CD4-positive, alpha-beta T cell treated with Interleukin-17A for 4 hours (primary cell): ENCODE measurements at places on chromosomes 4 and X.

DNA sequence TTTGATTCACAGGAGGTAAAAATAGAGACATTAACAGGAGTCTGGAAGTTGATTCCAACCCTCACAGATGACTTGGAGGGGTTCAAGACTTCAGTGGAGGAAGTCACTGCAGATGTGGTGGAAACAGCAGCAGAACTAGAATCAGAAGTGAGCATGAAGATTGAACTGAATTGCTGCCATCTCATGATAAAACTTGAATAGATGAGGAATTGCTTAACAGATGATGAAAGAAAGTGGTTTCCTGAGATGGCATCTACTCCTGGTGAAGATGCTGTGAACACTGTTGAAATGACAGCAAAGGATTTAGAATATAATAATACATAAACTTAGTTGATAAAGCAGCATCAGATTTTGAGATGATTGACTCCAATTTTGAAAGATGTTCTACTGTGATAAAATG lies 76.5 kb downstream of the RELL1 start:
- no peak for DNase-seq

DNA sequence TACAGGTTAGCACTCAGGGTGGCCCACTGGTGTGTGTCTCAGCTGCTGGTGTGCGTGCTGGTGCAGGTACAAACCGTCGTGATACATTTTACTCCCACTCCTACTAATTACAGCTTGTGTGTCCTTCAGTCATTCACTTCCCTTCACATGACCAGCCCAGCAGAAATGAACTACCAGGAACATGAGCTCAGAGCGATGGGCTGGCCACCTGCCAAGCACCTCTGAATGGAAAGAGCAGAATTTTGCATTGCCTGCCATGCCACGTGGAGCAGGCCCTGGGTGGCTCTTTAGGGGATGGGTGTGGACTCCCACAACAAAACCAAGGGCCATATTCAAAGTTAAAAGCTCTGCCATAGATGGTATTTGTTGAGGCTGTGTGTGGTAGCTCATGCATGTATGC lies 58.9 kb upstream of the PGM2 start:
- DNase-seq, result no peak

DNA sequence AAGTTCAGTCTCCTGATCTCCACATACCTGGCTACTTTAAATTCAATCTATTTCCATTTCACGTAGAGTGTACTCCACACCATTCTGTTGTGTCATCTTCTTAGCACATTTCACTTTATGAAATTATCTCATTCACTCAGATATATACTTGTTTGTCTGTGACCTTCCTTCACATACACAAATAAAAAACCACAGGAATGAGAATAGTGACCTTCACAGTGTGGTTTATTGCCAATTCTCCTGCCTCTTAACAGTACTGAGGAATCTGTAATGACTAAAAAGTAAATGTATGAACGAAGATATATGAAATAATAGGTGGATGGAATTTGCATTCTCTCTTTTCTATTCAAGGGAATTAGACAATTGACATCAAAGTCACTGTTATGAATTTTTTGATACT lies 183.9 kb upstream of the PCDH7 start:
- no peak for DNase-seq

- DNase-seq, result no peak
These were observed 493 bp downstream of the TCEAL5 start for GRCh38 chrX:103275947-103276567.

- no peak for DNase-seq
These were observed 93.6 kb downstream of the ATXN3L start for GRCh38 chrX:13226214-13226613.

- no peak for DNase-seq
These were observed 14.6 kb downstream of the PSAPL1 start for GRCh38 chr4:7419961-7420660.

GRCh38 chrX:104098151-104098808 lies 14.0 kb upstream of the ZCCHC18 start:
- DNase-seq, result peak; percentile 77

DNA sequence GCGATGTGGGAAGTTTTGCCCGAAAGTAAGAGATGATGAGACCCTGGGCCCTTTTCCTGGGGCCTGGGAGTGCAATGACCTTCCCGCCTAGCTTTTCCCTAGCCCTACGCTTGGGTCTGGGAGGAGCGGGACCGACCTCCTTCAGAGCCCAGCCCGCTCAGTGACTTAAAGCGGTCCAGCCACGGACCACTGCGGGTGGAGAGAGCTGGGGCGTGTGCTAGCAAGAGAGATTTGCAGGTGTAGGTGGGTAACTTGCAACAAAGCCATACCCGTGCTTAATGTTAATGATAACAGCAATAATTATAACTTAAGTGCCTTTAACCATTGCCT lies 503 bp upstream of the PDE5A start:
- no peak for DNase-seq

DNA sequence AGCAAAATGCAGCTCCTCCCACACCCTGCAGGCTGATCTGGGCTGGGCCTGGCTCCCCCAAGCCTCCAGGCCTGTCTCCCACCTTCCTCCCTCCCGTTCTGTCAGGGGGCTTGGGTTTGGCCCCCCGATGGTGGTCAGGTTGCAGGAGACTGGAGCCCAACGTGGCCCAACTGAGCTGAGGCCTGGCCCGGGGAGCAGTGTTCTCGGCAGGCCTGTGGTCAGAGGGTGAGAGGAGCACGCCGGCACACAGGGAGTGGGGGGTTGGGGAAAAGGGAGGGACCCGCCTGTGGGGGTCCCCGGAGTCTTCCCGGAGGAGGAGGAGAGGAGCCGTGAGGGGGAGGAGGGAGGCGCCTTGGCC lies 43.2 kb upstream of the NKX1-1 start:
- no peak for DNase-seq

DNA sequence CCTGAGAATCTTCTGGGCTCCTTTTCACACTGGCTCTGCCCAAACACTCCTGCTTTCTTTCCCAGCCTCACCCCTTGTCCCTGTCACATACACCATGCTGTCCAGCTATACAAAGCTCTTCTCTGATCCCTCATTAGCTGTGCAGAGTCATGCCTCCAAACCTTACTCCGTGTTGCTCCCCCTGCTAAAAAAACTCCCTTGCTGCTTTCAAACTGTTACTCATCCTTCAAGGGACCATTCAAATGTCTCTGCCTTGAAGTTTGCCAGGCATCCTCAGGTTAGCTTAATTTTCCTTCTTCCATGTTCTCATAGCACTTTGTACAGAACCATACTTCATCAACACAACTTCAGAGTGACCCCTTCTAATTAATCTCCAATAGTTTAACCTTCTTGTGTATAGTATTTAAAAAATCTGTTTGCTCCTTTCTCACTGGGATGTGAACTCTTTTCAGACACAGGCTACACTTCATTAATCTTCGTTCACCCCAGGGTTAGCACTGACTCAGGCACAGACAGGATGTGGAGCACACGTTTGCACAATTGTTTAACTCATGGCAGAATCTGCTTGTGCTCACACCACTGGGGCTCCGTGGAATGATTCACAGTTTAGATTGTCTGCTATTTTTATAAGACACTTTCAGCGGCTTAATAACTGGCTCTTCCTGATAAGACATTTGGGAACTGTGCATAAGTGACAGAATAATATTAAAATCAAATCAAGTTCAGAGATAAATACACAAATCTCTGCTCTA lies 21.4 kb upstream of the SEL1L3 start:
- DNase-seq, result no peak

- DNase-seq, result no peak
These were observed 50.8 kb downstream of the HTRA3 start for GRCh38 chr4:8320386-8320750.

DNA sequence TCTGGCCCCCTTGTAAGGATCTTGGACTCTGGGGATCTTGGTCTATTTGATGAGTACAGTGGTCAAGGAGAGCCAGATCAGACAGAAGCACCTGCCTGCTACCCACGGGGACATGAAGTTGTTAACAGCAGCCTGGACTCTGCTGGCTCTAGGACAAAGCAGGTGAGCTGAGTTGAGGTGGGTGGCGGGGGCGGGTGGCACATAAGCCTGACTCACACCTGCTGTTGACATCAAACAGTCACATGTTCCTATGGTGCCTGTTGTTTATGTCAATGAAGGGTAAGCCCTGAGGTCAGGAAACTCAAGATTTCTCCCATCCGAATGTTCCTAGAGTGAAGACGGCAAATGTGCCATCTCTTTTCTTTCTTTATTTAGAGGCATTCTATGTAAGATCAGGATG lies 50.1 kb upstream of the CLNK start:
- peak; percentile 8 for DNase-seq

DNA sequence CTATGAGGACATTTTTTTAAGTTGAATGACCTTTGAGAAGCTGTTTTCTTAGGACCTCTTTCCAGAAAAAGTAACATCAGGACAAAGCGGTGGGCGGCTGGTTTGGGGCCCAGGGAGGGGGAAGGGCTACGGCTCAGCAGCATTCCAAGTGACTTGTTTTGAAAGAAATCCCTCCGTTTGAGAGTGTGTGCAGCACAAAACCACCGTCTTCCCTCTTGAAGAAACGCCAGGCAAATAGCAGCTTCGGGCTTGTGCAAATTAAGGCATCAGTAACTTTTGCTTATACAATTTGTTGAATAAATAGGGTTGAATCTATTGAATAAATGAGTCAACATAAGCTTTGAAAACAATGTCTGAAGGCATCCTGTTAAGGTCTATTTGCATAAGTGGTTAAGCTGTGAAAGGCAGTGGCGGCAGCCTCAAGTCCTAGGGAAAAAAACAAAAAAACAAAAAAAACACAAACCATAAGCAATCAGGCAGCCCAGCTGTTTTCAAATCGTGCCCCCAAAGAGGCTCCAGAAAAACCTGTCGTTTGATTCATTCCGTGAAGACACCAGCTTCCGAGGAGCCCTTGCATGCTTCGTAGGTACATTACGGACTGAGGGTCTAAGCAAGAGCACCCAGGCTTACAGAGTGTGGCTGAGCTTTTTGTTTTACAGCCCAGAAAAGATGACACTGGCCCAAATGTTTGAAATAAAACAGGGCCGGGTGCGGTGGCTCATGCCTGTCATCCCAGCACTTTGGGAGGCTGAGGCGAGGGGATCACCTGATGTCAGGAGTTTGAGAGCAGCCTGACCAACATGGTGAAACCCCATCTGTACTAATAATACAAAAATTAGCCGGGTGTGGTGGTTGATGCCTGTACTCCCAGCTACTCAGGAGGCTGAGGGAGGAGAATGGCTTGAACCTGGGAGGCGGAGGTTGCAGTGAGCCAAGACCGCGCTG lies 103.7 kb downstream of the CRLF2 start:
- DNase-seq, result no peak

DNA sequence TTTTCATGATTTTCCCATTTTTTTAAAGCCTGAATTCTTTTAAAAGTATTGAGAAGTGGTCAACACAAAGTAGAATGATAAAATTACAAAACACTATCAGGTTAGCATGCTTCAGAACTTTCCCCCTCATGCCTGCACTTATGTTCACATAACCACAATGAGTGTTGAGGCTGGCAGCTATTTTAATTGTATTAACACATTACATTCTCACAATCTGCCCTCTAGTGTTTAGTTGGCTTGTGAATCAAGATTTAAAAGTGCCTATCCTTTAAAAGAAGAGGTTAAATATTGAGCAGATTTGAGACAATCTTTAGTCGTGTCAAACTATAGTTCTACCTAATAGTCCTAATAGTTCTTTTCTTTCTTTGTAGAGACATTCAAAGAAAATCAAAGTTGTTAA lies 93.6 kb upstream of the NAP1L5 start:
- DNase-seq, result no peak

DNA sequence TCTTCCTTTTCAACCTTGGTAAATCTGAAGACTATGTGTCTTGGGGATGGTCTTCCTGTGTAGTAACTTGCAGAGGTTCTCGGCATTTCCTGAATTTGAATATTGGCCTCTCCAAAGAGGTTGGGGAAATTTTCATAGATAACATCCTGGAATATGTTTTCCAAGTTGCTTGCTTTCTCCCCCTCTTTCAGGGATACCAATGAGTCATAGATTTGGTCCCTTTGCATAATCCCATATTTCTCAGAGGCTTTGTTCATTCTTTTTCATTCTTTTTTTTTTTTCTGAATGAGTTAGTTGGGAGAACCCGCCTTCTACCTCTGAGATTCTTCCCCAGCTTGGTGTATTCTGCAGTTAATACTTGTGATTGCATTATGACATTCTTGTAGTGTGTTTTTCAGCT lies 549.2 kb upstream of the AMOT start:
- DNase-seq, result no peak

DNA sequence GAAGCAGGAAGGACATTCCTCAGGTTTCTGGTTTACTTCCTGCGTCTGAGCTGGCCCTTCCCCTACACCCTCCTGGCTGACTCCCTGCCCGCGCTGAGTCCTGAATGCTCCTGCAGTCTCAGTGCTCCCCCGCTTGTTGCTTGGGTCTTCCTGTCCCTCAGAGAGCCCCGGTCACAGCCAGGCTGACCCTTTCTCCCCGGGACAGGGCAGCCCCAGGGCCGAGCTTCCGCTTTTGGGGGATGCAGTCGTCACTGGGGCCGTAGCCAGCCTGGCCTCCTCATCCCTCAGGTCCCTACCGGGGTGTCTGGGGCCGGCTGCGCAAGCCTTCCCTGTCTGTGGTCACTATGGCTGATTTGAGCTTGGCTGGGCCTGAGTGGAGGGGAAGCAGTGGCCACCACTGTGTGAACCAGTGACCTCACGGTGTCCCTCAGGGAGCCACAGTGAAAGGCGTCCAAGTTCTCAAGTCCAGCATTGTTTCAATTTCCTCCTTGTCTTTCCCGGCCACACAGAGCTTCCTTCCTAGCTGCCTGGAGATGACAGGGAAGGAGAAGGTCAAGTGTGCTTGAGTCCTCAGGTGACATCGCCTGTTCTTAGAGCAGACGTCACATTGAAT lies 34.1 kb upstream of the ASMTL start:
- no peak for DNase-seq

DNA sequence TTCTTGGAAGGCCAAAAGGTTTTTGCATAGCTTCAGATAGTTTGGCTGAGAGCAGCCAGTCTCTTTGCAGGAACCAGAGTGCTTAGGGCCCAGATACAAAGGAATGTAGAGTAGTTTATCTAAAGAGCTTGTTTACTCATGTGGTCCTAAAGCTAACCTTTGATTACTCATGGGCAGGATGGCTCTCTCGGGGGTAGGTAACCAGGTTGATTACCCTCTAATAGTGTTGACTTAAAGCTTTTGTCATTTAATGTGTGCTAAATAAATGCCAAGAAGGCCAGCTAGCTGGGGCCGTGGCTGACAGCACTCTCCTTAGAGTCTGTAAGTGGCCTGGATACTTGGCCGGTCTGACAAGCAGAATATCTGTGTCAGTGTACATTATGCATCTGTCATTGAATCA lies 69.7 kb upstream of the MAGEB16 start:
- no peak for DNase-seq

DNA sequence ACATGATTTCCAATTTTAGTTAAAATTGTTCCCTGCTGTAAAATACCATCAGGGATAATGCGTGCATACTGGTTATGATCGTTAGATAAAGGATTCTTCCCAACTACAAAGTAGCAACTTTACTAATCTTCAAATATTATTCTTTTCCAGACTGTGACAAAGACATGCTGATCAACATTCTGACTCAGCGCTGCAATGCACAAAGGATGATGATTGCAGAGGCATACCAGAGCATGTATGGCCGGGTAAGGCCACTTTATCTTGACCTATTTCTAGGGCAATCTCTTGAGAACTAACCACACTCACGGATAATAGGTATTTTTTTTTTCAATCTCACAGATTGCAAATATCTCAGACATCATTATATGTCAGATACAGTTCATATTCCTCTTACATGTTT lies 47.0 kb downstream of the ANXA10 start:
- DNase-seq, result no peak
